Stimulated activated CD8-positive, alpha-beta memory T cell treated with anti-CD3 and anti-CD28 coated beads, Interleukin-7, amount 100 ng/mL, for 48 hours (primary cell): ENCODE measurements at places on chromosomes 11 and 22.

DNA sequence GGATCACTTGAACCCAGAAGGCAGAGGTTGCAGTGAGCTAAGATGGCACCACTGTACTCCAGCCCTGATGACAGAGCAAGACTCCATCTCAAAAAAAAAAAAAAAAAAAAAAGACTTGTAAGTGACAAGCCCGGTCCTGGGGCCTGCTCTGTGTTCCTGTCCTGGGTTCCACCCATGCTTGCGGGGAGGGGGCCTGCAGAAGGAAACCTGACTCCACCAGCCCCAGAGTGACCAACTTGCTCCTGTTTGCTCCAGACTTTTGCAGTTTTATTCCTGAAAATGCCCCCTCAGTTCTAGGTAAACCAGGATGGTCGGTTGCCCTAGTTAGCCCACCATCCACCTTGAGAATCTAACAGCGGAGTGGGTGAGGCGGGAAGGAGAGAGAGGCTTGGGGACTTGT lies 10.1 kb upstream of the LRP5 start:
- no peak for DNase-seq

GRCh38 chr22:20015971-20016733 lies 471 bp downstream of the ARVCF start:
- no peak for DNase-seq

DNA sequence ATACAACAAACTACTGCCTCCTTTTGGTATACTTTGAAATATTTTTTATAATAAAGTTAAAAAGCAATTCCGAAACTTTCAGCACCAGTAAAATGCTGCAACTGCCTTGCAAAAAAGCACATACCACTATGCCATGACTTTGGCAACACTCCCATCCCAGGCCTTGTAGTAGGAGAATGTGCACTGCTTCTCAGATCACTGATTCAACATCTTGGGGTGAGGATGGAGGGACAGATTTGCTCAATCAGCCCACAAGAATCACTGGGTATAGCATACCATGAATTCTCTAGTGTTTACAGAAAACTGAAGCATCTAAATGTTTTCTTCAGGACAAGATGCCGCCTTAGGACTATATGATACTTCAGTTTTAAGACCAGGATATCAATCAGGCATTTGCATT lies 14.9 kb downstream of the EIF4ENIF1 start:
- no peak for DNase-seq

GRCh38 chr22:40273319-40273718 lies 73.0 kb upstream of the ADSL start:
- DNase-seq = no peak

DNA sequence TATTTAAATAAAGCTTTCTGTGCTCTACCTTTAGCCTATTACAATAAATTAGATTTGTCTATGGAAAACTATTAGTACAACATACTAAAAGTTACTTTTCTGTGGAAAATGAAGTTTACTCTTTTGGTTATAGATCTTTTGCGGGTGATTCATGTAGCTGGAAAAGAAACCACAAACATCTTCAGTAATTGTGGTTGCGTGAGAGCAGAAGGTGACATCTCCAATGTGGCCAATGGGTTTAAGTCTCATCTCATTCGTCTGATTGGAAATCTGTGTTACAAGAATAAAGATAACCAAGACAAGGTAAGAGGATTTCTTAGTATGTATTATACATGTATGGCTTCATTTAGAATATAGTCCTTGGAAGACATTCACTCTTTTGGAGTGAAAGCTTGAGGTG lies 68.6 kb downstream of the ATXN10 start:
- no peak for DNase-seq

- DNase-seq = no peak
These were observed 14.6 kb downstream of the PPME1 start for GRCh38 chr11:74185695-74186094.

- no peak for DNase-seq
These were observed 42.5 kb upstream of the MICAL2 start for GRCh38 chr11:12067796-12068357.

- peak; percentile 52 for DNase-seq
These were observed at the start of gene KIAA0930 for GRCh38 chr22:45240810-45241631. KIAA0930 (minus strand) TSS chr22:45240894; CDS start chr22:45240703, 191 bp downstream.

- no peak for DNase-seq
These were observed 57.4 kb downstream of the AHNAK start for GRCh38 chr11:62489204-62489603.

- DNase-seq = no peak
These were observed 18.6 kb downstream of the LRRC10B start for GRCh38 chr11:61526956-61527731.

- no peak for DNase-seq
These were observed 12.7 kb downstream of the TOM1 start for GRCh38 chr22:35312198-35313059.

DNA sequence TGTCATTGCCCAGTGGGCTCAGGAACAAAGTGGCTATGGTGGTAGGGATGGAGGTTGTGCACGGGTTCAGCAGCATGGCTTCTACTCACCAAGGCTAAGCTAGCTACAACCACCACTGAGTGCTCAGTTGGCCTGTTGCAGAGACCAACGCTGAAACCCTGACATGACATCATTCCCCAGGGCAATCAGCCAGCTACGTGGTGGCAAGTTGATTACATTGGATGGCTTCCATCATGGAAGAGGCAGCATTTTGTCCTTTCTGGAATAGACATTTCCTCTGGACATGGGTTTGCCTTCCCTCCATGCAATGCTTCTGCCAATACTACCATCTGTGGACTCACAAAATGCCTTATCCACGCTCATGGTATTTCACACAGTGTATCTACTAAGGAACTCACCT lies 634.3 kb downstream of the OPCML start:
- DNase-seq = no peak

GRCh38 chr11:97354026-97354425 lies 964.2 kb downstream of the JRKL start:
- no peak for DNase-seq

DNA sequence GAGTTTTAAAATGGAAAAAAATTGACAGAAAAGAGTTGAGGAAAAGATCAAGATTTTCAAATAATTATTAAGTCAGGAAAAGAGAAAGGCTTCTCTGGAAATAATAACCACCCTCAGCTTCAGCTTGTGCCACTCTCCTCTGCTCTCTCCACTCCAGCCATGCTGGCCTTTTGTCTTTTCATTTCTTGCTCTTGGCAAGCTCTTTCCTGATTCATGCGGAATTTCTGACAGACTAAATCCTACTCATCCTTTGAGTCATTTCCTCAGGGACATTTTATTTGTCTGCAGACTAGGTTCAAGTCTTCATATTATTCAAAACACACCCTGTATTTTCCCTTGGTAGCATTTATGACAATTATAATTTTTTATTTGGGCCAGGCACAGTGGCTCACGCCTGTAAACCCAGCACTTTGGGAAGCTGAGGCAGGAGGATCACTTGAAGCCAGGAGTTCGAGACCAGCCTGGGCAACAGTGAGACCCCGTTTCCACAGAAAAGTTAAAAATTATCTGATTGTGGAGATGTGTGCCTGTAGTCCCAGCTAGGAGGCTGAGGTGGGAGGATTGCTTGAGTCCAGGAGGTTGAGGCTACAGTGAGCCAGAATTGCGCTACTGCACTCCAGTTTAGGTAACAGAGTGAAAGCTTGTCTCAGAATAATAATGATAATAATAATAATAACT lies 7.8 kb upstream of the P4HA3 start:
- DNase-seq = no peak
